ENCODE measurements at places on chromosomes 4 and X.

DNA sequence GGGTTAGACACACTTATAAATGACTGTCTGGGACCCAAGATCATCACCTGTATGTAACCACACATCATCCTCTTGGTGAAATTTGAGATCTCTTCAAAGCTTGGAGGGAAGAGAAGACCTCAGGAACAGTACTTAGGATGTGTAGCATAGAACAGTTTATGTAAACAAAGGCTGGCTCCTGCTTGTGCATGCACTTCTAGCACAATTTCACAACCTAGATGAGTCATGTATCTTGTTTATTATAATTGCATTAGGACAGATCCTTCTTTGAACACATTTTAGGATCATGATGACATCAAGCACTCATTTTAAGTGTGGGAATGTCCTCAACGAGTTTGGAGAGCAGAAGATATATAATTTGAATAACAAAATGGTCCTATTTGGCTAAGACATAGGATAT is 26.3 kb upstream of the ZMAT1 start:
- DNase-seq: no peak

- DNase-seq: no peak
Observed at GRCh38 chr4:142875117-142875516, 29.0 kb upstream of the INPP4B start.

- DNase-seq: no peak
Observed at GRCh38 chr4:16622826-16623225, 275.6 kb downstream of the LDB2 start.

GRCh38 chr4:159279084-159279483 is 176.2 kb downstream of the RAPGEF2 start:
- DNase-seq: no peak

GRCh38 chrX:104482757-104483156 is 83.2 kb upstream of the IL1RAPL2 start:
- DNase-seq: no peak
